Esophagus muscularis mucosa (tissue), 4 donors: ENCODE measurements at places on chromosomes 4 and X.

- no peak for DNase-seq
These were observed 109.5 kb downstream of the FRYL start for GRCh38 chr4:48670587-48670986.

GRCh38 chr4:125732632-125733031, 417.9 kb downstream of the FAT4 start:
- DNase-seq: no peak

DNA sequence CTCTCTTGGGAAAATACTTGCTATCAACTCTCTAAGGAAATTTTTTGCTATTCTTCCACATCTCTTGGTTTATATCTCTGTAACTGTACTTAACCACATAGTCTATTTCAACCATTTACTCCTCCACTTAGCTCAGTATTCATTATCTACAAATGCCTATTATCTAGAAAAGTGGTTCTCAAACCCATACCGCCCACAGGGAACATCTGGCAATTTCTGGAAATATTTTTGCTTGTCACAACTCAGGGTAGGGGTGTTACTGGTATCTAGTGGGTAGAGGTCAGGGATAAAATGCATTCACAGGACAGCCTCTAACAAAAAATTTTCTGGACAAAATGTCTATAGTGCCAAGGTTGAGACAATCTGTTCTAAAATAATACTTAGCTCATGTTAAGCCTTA, 14.4 kb downstream of the ATRX start:
- no peak for DNase-seq

DNA sequence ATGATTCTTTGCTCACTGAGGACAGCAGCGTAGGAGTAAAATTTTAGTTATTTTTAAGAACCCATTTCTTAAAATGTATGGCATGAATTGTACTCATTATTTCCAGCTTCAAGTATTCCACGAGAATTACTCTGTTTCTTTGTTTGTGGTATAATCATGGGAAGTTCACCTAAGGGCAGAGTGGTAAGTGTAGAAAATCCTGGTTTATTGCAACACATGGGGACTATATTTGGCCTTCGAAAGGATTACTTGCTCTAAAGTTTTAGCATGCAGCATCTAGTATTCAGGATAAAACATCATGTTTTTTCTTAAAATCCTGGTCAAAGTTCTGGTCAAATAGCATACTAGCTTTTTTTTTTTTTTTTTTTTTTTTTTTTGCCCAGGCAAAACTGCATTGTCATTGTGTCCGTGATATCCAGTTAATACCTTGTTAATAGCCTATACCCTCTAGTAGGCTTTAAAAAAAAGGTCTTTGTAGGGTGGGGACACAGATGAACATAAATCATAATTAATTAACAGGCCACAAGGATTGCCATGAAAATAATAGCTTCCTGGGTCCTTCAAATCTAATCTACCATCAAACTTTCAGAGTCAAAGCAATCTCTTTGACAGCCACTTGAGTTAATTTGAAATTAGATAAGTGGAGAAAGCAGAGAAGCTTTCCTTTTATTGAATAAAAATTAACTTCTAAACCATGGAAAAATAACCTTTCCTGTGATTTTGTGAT, 44.6 kb upstream of the VEGFC start:
- DNase-seq: no peak

DNA sequence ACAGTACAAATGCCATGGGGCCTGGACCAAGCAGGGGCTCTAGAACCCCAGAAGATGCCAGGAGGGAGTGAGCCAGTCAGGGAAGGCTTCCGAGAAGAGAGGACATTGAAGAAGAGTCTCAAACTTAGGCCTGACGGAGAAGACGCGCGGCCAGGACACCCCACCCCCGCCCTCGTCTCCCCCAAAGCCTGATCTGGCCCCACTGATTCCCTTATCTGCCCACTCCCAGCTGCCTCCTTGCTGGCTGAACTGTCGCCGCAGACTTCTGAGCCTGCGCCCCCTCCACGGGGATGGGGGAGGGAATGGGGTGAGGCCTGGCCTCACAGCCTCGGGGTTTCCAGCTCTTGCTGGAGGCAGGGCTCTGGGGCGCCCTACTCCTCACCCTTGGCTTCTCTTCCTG, 3.6 kb upstream of the GATA1 start:
- no peak for DNase-seq

DNA sequence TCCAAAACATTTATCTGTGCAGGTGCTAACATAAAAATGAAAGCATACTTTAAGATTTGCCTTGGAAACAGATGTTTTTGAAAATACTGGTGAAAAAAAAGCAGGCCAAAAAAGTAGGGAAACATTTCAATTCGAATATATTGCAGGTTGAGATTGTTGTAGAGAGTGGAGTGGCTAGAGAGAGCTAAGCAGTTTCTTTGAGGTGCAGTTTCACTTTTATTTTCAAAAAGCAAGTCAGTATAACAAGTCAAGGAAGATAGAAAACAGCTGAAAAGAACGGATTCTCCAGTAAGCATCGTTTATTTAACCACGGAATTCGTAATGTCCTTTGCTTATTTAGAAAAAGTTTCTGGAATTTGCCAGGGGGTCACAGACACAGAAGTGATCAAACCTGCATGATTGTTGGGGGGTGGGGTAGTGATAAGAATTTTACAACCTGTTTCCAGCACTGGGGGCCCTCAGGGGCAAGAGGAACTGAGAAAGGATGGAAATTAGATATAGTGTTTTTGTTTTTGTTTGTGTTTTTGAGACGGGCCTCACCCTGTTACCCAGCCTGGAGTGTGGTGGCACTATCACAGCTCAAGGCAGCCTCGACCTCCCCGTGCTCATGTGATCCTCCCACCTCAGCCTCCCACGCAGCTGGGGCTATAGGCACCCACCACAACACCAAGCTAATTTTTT, 175.0 kb downstream of the TENM3 start:
- DNase-seq: no peak

- no peak for DNase-seq
These were observed 60.1 kb downstream of the TSC22D3 start for GRCh38 chrX:107715331-107716117.

DNA sequence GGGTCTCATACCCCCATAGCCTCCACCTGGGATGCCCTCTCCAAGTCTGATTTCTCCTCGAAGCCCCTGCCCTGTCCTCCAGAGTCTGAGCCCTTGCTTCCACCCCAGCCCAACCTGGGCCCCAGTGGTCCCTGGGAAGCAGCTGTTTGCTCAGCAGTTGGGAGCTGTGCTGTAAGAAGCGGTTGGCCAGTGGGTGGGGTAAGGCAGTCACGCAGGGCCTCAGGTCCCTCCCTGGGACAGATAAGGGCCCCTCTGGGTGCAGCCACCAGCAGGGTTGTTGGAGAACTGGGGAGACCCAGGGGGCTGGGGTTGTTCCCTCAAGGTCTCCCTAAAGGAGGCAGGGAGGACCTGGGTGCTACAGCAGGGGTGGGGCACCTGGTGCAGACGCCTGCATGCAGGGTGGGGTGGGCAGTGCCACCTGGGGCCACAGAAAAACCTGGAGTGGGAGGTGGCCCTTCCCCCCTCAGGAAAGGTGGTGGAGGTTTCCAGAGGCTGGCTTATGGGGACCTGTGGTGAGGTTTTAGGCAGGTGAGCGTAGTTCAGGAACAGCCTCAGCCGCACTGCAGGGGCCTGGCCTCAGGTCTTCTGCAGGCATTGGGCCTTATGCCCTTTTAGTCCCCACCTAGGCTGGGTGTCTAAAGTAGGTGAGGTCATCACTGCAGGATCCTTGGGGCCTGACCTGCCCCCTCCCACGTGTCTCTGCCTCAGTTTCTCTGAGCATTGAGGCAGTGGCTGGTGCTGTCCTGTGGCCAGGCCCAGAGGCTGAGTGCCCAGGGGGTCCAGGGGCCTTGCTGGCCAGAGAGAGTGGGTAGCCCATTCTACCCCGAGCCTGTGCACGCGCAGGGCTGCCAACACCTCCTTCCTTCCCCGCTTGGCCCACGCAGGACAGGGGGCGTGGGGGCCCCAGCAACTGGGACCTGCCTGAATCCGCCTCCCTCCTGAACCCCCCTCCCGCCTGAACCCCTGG, 3.1 kb upstream of the SLC26A1 start:
- DNase-seq: no peak
